Coronary artery (tissue), 2 donors: ENCODE measurements at places on chromosomes 12 and 14.

DNA sequence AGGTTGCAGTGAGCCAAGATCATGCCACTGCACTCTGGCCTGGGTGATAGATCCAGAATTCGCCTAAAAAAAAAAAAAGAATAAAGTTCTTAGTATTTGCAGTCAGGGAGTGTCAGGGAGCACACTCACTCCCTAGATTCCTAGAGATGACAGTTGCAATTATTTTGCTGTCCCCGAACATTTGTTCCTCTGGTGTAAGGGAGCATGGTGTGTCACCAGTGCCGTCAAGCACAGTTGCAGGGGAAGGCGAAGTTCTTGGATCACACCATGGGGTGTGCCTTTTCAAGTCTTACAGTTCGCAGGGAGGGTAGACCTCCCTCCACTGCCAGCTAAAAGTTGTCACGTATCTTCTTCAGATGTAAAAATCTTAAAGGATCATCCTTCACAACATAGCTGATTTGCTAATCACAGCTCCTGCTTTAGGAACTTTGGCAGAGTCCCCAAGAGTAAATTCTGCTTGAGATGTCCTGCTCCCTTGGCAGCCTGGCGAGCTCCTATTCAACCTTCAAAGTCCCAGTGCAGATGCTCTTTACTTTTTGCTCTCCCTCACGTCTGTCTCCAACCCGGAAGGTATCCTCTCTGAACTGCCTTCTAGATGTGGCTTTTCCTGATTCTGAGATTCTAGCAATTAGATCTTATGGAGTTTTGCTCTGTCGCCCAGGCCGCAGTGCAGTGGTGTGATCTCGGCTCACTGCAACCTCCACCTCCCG is 11.3 kb downstream of the ACACB start:
- DNase-seq: peak; percentile 14

GRCh38 chr12:10227648-10228047 is 15.0 kb downstream of the GABARAPL1 start:
- DNase-seq: no peak

- DNase-seq: no peak
These were observed 807 bp downstream of the B4GALNT3 start for GRCh38 chr12:460261-461230.

DNA sequence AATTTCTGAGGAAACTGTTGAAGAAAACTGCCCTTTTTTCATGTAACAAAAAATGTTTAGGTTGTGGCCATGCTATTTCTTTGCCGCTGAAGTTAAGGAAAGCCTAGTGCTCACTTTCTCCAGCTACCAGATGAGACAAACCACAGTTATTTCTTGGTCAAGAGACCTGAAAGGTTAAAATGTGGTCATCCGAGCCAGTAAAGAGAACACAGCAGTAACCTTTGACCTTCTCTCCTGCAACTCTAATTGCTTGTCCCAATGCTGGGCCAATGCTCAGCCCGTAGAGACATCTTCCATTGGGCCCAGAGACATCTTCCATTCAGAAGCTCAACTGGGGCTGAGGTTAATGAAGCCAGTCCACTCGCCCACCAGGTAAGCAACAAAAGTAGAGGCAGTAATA is 109.8 kb upstream of the CPSF6 start:
- no peak for DNase-seq

DNA sequence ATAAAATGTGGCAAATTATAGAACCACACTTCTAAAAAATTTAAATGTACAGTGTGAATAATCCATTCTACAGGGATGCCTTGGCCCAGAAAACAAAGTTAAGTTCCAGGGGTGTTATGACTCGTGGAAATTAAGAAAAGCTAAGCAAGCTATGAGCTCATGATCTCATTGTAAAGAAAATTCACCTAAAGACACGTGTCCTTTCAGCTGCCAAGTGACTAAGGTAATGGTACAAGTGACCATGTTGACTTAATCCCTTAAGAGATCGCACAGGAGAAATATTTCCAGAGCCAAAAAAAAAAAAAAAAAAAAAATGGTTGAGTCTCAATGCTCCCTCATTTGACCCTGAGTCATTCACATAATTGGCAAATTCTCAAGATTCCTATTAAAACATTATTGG is 51.4 kb upstream of the ANO2 start:
- DNase-seq: no peak

DNA sequence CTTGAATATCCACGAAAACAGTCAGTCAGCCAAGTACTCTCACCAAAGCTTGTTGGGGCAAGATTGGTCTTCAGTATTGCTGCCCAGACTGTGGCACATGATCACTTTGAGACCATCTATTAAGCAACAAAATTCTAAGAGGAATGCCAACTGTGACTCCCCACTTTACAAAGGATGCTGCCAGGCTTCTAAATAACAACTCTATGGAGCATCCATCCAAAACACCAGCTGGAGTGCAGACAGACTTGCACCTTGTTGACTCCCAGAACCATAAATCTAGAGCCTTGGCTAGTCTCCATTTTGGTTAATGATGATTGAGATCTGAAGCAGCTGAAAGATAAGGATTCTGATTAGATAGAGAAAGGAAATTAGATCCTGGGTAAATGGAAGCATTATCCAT is 132.8 kb downstream of the DIO2 start:
- DNase-seq: no peak

GRCh38 chr12:42963988-42964387 is 374.4 kb upstream of the PRICKLE1 start:
- no peak for DNase-seq

GRCh38 chr12:62694632-62695031 is 228.0 kb downstream of the MON2 start:
- no peak for DNase-seq

DNA sequence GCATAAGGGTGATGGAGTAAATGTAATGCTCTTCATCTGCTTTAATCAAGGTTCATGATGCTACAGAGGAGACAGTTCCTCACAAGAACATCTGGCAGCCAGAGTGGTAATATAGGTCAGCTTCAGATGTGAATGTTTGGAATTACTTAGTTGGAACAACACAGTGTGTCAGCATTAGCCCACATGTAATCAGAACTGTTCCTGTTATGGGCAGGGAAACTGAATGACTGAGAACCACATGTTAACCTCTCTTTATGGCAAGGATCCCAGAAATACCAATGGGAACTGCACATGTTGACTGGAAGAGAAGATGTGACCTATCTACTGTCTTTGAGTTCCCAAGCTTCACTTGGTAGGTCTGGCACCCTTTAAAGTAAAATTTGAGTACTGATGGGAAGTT is 390.1 kb upstream of the PDE3A start:
- no peak for DNase-seq

DNA sequence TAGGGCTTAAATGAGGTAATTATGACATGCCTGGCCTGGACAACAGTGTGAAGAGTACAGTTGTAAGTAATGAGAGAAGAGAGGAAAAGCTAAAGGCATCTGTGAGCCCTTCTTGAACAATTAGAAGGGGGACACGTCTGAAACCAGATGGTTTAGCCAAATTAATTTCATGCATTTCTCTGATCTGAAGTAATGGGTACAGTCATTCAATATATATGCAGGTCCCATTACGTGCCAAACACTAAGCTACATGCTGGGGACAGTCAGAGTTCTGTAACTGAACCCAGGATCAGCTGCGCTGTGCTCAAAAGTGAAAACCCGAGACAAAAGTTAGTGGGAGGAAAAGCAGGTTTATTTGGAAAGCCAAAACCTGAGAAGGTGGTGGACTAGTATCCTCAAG is 207.2 kb upstream of the TMTC1 start:
- DNase-seq: no peak

- DNase-seq: no peak
These were observed at the start of gene SLC8A3 for GRCh38 chr14:70188659-70189455. Gene SLC8A3 (minus strand): TSS chr14:70188951. CDS start chr14:70168422, 20,529 bp downstream.

- DNase-seq: no peak
These were observed 39.0 kb downstream of the MNAT1 start for GRCh38 chr14:60773558-60773957.

DNA sequence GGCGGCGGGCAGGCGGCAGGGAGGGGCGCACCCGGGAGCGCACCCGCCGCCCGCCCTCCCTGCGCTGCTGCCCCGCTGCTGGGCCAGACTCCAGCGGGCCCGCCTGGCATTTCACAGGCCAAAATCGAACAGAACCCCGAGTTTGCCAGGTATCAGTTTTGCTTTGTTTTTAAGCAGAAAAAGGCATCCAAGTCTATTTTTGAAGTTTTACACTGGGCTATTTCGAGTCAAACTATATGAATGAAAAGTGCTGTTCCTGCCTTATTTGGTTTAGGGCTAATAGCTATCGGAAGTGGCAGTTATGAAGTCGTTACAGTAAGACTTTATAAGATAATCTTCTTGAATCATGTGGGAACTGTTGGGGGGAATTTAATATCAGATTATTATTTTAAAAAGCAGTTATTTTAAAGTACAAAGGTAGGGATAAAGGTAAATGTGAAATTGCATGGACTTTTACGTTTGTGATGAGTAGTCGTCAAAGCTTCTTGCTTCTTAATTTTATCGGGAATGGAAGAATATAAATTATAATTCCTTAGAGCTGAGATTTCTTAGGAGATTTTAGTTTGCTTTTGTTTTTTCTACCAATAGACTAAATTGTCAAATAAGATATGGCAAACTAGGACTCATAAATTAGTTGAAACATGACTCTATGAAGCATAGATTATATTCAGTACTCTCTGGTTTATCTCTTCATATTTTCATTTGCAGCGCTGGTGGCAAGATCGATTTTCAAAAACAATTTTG is 1.1 kb downstream of the MSRB3 start:
- DNase-seq: no peak

DNA sequence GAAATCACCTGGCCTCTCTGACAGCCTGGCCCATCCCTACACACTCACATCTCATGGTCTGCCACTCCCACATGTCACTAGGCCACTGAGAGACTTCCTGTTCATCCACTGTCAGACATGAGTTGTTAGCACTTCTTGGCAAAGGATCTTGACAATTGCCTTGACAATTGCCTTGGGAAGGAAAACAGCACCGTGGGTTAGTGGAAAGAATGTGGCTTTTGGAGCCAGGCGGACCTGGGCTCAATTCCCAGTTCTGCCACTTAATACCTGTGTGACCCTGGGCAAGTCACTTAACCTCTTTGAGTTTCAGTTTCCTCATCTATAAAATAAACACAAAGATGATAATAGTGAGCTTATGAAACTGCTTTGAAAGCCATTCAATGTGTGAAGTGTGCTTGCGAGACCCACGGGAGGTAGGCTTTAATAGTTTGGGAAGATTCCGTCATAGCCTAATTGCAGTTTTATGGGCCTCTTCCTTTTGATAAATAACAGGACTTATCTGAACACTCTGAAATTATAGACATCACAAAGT is 250.4 kb downstream of the C12orf75 start:
- no peak for DNase-seq
